ENCODE measurements at places on chromosomes 5 and 9.

DNA sequence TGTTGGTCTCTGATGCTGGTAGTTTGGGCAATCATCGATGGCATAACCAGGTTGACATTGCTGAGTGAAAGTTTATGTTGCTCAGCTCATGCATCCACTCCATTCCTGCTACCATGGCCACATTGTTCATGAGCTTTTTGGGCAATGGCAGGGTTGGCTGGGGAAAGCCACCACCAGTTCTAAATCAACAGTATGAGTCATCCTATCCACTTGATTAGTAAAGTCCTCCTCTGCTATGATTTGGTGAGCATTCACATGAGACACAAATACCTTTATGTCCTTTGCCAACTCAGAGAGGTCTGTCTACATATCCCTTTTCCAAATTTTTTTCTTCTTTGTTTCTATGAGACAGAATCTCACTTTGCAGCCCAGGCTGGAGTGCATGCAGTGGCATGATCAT is 129.7 kb upstream of the FBN2 start:
- no peak for DNase-seq

GRCh38 chr5:9761706-9762105 is 131.6 kb upstream of the TAS2R1 start:
- DNase-seq, result no peak

DNA sequence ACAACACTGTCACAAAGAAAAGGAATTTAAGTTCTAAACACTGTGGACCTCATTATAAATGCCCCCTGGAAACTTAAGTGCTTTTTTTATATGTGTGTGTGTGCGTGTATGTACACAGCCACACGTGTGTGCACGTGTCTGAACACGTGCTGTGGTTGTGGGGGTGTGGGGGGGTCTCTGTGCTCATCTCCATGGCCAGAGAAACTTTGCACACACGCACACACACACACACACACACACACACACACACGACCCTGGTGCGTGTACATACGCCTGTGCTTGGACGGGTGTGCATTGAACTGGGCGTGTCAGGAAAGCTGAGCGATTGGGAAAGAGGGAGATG is 27.9 kb downstream of the AMBP start:
- no peak for DNase-seq

DNA sequence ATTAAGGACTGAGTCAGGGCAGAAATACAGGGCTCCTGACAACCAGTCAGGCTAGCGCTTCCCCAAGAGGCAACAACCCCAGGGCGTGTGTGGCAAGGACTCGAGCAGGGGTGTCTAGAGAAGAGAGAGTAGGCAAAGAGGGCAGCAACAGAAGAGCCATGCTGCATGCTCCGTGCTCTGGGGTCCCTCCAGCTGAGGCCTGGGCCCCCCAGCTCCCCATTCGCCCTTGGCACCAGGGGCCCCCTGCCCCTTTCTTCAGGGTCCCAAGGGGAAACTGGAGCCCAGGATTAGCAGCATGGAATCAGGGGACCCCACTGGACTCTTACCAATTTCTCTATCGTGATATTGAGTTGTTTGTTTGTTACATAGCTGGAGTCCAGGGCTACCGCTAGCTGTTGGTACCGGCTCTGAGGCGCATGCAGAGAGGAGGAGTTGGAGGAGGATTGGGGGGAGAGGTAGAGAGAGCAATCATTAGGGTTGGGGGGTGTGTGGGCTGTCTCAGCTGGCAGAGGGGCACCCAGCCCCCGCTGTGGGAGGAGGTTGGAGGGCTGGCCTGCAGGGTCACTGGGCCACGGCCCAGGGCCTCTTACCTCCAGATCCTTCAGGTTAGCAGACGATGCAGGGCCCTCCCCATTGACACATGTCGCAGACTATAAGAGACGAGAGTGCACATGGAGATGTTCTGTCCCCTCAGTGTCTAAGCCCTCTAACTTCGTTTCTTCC is 8.8 kb downstream of the GOLGA2 start:
- DNase-seq, result no peak

DNA sequence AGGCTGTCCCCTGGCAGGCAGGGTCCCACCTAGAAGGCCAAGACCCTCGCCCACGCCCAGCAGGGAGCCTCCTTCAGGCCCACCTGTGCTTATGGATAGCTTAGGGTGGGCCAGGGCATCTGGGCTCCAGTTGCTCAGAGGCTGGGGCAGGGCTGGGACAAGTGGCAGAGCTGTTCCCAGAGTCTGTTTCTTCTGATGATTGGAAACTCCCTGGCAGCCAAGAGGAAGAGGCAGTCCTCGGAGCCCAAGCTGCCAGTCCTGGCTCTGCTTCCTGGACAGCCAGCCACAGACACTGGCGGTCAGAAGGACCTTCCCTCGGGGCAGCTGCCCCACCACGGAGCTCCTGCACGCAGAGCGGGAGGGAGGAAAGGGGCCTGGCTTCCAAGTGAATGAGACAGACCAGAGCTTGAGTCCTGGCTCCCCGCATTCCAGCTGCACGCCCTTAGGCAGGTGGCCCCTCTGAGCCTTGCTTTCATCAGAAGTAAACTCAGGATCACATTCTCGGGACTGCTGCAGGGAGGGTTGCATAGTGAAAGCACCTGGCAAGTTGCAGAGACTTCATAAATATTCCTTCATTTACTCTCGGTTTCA is 37.9 kb upstream of the GABRP start:
- DNase-seq, result peak; percentile 67

DNA sequence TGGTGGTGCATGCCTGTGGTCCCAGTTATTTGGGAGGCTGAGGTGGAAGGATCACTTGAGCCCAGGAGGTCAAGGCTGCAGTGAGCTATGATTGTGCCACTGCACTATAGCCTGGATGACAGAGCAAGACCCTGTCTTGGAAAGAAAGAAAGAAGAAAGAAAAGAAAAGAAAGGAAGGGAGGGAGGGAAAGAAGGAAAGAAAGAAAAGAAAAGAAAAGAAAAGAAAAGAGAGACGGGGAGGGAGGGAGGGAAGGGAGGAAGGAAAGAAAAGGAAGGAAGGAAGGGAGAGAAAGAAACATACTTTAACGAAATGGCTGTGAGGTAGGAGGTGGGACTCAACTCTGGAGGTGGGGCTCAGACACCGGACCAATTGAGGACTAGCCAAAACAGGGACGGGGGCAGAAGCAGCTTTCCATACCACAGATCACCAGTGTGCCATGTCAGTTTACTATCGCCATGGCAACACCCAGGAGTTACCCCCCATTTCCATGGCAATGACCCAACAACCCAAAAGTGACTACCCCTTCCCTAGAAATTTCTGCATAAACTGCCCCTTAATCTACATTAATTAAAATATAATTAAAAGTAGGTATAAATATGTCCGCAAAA is 21.3 kb downstream of the PTGES start:
- DNase-seq, result no peak

DNA sequence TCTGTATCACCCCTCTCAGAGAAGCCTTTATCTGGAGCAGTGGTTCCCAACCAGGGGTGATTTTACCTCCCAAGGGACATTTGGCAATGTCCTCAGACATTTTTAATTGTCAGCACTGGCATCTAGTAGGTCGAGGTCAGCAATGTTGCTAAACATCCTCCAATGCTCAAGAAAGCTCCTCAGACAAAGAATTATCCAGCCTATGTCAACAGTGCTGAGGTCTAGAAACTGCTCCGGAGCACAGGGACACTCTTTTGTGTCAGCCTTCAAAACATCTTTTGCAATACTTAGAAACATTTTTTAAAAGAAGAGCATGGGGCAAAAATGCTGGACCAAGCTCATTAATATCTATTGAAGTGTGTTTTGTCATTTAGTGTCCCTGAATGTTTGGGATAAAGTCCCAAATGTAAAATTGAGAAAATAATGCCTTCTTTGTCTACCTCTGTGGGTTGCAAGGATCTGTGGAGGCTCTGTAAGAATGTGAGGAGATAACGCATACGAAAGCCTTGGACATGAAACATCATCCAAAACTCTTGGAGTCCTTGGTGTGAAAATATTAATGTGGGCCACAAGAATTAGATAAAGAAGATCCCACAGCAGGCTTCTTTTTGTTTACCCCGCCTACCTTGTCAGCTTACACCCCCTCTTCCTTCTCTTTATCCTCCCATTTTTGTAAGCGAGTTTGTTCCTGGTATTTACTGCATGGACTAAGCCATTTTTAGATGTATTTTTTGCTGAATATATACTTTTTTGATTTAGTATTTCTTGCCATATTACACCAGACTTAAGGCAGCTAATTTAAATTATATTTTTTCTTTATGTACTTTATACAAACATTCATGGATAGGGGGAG is 193.5 kb downstream of the CD180 start:
- no peak for DNase-seq

DNA sequence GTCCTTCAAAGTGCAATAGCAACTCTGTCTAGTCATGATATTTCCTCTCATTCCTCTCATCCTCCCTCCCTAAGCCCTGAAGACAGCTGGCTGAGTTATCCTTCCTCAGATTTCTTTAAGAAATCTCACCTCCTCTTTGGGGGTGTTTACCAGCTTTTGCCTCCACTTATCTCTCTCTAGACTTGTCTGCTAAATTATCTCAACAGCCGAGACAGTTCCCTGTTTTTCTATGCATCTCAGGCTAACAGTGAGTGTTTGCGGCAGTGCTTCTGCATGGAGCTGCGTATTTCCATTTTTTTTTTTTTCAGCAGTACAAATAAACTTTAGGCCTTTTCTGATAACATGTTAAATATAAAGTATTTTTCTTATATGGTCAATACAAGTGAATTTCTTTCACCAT is 20.9 kb downstream of the KCTD16 start:
- DNase-seq, result no peak

GRCh38 chr5:113770648-113771047 is 257.2 kb downstream of the YTHDC2 start:
- DNase-seq, result no peak

DNA sequence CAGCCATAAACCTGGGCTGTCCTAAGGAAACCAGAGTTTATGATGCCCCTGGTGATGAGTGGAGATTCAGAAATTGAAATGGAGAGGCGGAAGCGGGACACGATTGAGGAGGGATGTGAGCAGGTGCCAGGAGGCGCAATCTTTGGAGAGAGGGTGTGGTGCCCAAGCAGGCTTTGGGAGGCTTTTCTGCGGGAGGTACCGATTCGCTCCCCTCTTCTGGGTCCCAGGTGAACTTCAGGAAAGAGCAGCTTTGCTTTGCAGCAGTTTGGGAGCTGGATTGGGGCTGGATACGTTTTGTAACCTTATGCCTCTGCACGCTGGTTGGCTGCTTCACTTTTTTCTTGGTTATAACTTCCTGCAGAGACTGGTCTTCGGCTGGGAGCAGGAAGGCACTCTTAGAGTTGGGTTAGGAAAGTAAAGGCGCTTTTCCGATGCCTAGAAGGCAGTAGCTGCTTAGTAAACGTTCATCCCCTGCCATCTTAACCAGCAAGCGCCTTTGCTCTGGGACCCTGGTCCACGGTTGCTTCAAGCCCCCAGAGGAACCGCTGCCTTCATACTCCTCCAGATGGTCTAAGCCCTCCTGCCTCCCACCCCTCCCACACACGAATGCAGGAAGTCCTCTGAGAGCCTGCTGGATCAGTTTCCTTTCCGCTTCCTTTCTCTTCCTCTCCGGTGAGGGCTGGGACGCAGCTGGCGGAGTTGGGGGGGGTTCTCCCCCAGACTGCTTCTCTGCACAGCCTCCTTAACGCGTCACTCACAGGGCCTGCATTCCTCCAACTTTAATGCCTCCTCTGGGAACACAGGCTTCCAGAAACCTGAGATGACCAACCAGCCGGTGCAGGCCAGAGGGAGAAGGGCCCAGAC is 15.2 kb upstream of the NEK6 start:
- peak; percentile 40 for DNase-seq

DNA sequence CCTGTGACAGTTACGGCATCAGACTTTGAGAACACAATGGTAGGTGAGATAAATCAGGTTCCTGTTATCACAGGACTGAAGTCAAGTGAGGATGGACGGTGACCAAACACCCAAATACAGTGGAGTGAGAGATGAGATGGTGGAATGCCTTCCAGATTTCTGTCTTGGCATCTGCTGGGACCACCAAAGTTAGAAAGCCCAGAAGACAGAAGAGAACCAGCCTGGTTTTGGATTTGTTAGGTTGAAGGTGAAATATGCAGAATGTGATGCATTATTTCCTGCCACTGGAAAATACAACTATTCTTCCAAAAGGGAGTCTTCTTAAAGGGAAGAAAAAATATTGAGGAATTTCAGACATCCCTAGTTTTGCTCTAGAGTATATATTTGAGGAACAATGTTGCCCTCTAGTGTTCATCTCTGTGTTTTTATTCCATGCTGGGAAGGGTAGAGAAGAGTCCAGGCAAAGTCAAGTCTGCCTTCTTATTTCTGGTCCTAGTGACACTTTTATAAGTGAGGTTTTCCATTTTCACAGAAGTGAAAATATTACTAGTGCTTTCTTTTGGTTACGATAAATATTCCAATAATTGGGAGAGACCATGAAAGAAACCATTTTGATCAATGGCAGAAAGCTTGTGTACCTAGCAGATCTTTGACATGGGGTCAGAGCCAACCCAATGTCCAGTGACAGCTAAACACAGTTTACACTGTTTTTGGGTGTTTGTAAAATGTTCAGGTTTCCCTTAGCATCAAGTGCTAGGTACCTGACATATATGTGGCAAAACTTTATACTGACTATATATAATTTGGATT is 142.3 kb upstream of the ANKH start:
- no peak for DNase-seq

DNA sequence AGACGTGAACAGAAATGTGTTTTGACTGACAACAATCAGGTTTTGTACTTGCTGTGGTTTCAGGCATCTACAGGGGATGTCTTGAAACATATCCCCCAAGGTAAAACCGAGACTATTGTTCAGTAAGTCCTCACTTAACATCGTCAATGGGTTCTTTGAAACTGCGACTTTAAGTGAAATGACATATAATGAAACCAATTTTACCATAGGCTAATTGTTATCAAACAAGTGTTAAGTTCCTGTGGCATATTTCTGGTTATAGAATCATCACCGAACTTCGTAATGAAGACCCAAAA is 16.4 kb upstream of the OMD start:
- no peak for DNase-seq

DNA sequence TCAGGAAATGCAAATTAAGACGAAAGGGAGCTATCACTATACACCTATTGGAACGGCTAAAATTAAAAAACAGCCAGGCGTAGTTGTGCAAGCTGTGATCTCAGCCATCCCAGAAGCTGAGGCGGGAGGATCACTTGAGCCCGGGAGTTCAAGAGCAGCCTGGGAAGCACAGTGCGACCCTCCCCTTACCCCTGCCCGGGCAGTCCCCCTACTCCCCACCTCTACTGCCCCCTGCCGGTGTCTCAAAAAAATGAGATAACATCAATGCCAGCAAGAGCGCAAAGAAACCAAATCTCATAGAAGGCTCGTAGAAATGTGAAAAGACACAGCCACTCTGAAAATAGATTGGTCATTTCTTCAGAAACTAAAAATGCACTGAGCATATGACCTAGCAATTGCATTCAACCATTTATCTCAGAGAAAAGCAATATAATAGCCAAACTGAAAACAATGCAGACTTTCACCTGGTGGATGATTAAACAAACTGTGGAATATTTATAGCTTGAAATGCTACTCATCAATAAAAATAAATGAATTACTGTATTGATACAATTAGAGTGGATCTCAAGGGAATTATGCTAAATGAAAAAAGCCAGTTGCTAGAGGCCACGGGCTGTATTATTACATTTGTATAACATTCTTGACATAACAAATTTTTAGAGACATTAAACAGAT is 20.6 kb downstream of the OR2V2 start:
- DNase-seq, result no peak

GRCh38 chr9:6761306-6761705 is 3.5 kb downstream of the KDM4C start:
- no peak for DNase-seq
